ENCODE measurements at places on chromosomes 6 and 20. TPM values are rescaled to one million over a fixed set of nuclear protein-coding genes. Genes with fewer than 3 reads are reported as not detected.

Gene GABRR1
- not detected for total RNA-seq

Gene RAD21L1
- total RNA-seq, result not detected

Gene HTR1E
- 0.24 TPM for total RNA-seq

Gene LY6G5C
- 1.7 TPM for total RNA-seq

Gene PDYN
- total RNA-seq, result not detected

Gene STMND1
- 1.4 TPM for total RNA-seq

Gene RSPO3
- 0.51 TPM for total RNA-seq

Gene RRAGD
- 10.0 TPM for total RNA-seq

Gene MUC21
- total RNA-seq, result not detected

Gene PRR18
- total RNA-seq, result 0.61 TPM

Gene C20orf173
- total RNA-seq, result not detected

- H3K27me3 ChIP-seq, result no peaks in the 10 kb centered on the region
- DNase-seq, result peak; percentile 79
- H3K27ac ChIP-seq, result peak overlapping the region; percentile 58
- no peaks in the 10 kb centered on the region for H3K36me3 ChIP-seq
Measured at GRCh38 chr6:169959136-169960002, 207.9 kb downstream of the ERMARD start.

DNA sequence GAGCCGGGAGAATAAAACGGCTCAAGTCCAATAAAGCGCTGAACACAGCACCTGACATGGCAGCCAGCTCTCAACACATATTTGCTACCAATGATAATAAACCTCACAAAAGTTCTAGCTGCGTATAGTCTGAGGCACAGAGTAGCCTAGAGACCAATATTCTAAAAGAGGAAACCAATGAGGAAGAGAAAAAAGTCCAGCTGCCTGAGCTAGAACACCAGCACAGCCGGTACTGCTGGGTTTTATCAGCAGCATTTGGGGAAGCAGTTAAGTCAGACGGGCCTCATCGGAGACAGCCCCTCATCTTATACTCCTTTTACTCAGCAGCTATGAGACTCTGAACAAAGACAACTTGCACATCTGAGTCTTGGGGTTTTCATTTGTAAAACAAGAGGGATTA lies 2.4 kb upstream of the RTF2 start:
- H3K36me3 ChIP-seq, result no peaks in the 10 kb centered on the region
- H3K27ac ChIP-seq, result no peak overlapping the region
- no peaks in the 10 kb centered on the region for H3K27me3 ChIP-seq
- no peak for DNase-seq
- no peak overlapping the region for H3K4me3 ChIP-seq

- no peak for DNase-seq
- no peaks in the 10 kb centered on the region for H3K27me3 ChIP-seq
- no peak overlapping the region for H3K27ac ChIP-seq
- no peak overlapping the region for H3K4me3 ChIP-seq
- H3K4me1 ChIP-seq, result no peaks in the 10 kb centered on the region
- no peaks in the 10 kb centered on the region for H3K36me3 ChIP-seq
Measured at GRCh38 chr20:25398376-25399036, 7.9 kb upstream of the ABHD12 start.

DNA sequence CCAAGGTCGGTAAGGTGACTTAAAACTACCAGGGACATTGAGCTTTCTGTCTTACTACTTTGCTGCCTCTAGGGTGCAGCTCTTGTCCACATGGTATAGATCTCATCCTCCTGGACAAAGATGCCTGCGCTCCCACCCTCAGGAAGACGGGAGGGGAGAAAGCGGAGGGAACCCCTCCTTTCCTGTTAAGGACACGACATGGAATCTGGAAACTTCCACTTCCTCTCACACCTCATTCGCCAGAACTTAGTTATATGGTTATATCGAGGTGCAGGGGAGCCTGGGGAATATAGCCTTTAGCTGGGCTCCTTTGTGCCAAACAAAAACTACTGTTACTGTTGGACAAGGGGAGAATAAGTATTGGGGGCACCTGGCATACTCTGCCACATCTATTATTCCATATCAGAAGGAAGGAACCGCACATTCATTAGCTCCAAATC lies 224.3 kb upstream of the TSHZ2 start:
- H3K27me3 ChIP-seq, result no peaks in the 10 kb centered on the region
- no peaks in the 10 kb centered on the region for H3K36me3 ChIP-seq
- H3K4me1 ChIP-seq, result no peaks in the 10 kb centered on the region
- no peak overlapping the region for H3K4me3 ChIP-seq
- H3K27ac ChIP-seq, result no peak overlapping the region

GRCh38 chr20:48176139-48176538 lies 390.9 kb upstream of the SULF2 start:
- no peak overlapping the region for H3K4me3 ChIP-seq
- H3K27me3 ChIP-seq, result no peaks in the 10 kb centered on the region
- H3K4me1 ChIP-seq, result no peaks in the 10 kb centered on the region
- DNase-seq, result no peak
- no peaks in the 10 kb centered on the region for H3K36me3 ChIP-seq
- no peak overlapping the region for H3K27ac ChIP-seq

- no peaks in the 10 kb centered on the region for H3K36me3 ChIP-seq
- DNase-seq, result no peak
- H3K27me3 ChIP-seq, result no peaks in the 10 kb centered on the region
- H3K4me1 ChIP-seq, result no peaks in the 10 kb centered on the region
Measured at GRCh38 chr6:72238021-72238420, 351.7 kb downstream of the RIMS1 start.

DNA sequence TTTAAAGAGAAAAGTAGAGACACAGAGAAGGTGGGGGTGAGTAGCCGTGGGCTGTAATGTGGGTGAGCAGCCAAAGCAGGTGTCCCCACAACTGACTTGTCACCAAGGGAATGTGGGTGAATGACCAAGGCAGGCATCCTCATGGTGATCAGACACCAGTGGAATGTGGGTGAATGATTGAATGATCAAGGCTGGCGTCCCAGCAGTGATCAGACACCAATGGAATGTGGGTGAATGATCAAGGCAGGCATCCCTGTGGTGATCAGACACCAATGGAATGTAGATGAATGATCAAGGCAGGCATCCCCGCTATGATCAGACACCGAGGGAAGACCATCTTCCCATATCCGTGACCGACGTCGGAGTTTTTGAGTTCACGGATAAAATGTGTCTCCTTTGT lies 49.8 kb upstream of the OR14J1 start:
- H3K4me3 ChIP-seq, result no peak overlapping the region
- no peak for DNase-seq

DNA sequence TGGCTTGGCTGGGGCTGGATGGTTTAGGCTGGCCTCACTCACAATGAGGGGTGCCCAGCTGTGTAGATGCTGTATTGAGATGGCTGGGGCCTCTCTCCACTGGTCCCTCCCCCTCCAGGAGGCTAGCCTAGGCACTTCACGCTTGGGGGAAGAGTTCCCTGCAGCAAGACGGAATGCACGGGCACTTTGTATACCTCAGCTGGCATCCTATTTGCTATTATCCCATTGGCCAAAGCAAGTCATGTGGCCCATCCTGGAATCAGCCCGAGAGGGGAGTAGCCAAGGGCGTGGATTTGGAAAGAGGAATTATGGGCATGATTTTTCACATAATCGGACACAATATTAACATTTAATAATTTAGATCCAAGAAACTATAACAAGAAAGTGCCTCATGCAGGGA lies 64.3 kb downstream of the ISM1 start:
- no peak for DNase-seq
- no peak overlapping the region for H3K4me3 ChIP-seq
- H3K27ac ChIP-seq, result no peak overlapping the region
- H3K4me1 ChIP-seq, result no peaks in the 10 kb centered on the region
- H3K36me3 ChIP-seq, result no peaks in the 10 kb centered on the region
- no peaks in the 10 kb centered on the region for H3K27me3 ChIP-seq

DNA sequence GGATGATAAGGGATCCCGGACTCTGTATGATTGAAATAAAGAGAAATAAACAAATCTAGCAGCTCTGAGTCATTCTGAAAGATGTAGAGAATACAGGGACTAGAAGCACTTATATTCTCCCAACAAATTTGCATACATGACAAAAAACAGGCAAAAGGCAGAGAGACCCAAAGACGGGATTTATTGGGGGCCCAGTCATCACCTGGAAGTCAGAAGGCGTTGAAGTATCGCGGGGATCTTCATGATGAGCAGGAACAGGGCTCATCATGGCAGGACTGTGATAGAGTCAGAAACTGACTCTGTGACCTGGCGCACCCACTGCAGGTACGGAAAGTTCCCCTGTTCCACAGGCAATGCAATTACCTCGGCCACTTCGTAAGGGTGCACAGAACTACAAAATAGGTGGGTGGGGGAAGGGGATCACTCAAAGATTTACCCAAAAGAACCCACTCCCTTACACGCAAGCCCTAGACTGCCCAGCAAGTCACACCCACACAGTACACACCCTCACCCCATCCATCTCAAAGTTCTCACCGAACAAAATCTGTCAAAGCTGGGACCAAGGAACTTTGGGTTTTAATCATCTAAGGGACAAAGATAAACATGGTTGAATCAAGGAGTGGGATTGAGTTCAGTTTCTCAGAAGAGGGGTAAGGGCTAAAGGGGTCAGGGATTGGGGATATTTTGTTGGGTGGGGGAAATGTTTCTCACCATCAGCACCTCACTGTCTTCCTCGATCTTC lies 1.4 kb downstream of the CUTA start:
- no peak for DNase-seq
- peaks cover 13% of the 10 kb centered on the region for H3K36me3 ChIP-seq
- no peaks in the 10 kb centered on the region for H3K4me1 ChIP-seq
- peak overlapping the region; percentile 95 for H3K27ac ChIP-seq
- H3K4me3 ChIP-seq, result peak overlapping the region; percentile 55

DNA sequence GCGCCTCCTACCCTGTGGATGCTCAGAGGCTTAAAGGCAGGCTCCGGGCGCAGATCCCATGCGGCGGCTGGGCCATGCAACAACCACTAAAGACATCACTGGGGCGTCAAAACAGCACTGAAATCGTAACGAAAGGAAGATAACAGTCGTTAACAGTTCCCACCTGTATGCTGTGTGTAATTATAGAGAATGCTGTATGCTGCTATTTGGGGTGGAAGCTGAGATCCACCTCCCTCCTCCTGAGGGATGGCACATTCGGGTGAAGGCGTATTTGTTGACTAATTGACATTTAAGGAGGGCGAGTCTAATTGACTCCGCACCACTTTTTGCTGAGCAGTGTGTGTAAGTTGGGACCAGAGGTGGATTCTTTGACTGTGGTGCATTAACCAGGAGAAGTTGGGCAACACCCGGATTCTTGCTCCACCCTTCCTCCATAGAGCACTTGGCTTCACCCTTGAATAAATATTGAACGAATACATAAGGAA lies 687 bp downstream of the SLC35A1 start:
- H3K4me1 ChIP-seq, result peaks cover 4% of the 10 kb centered on the region
- no peaks in the 10 kb centered on the region for H3K27me3 ChIP-seq
- peak overlapping the region; percentile 86 for H3K4me3 ChIP-seq

GRCh38 chr6:52176550-52176949 lies 9.6 kb upstream of the IL17A start:
- no peak overlapping the region for H3K4me3 ChIP-seq
- H3K36me3 ChIP-seq, result no peaks in the 10 kb centered on the region
- no peak overlapping the region for H3K27ac ChIP-seq
- DNase-seq, result no peak
- H3K27me3 ChIP-seq, result no peaks in the 10 kb centered on the region

DNA sequence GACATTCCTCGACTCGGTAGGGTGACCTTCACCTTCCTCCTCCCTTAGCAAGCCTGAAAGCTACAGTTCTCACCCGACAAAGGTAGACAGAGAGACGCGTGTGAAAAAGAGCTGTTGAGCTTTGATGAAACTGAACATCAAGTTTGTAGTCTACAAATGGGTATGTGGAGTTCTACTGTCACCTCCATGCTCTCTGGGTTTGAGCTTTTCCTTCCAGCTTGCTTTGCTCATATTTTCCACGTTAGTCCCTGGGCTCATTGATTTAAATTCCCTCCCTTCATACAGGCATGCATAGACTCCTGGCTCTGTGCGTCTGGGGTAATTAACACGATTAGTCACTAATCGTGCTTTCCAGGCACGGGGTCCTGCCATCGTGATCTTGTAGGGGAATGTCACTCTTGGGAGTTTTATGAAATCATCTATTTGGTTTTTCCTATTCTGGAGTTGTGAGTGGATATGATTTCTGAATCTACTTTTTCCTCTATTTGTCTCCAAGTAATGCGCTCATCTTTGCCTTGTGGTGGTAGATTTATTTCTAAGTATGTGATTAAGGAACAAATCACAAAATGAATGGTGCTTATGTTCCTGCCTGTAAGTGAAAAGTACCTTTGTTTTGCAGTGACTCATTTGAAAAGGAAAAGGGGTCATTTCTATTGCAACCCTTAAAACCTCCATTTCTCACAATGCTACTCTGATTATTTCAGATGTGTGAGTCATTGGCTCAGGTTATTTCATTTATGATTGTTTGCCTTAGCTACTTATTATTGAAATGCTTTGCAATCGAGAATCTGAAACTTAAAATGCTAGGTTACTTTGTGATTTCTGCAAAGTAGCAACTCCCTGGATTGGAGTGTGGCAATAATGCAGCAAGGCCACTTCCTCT lies 154.6 kb downstream of the ZDHHC14 start:
- H3K4me1 ChIP-seq, result peaks cover 4% of the 10 kb centered on the region
- no peak overlapping the region for H3K27ac ChIP-seq
- no peaks in the 10 kb centered on the region for H3K27me3 ChIP-seq
- no peak overlapping the region for H3K4me3 ChIP-seq
- no peak for DNase-seq

DNA sequence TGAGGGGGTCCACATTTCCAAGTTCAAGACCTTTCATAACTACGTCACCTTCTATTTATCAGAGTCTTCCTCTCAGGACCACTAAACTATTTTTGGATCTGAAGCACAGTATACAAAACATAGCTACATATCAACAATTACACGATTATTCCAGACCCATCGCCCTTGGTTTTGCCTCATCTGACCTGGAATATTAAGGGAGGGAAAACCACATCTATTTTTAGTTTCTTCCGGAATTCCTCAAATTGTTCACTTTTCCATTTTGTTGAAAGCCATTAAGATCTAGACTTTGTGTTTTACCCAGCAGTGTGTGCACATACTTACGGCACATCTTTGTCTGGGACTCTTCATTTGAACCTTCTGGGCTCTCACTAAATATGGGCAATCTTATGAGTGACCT lies 12.0 kb upstream of the ADGRF5 start:
- no peak for DNase-seq
- H3K27ac ChIP-seq, result no peak overlapping the region
- H3K27me3 ChIP-seq, result no peaks in the 10 kb centered on the region
- peaks cover 3% of the 10 kb centered on the region for H3K4me1 ChIP-seq
- H3K36me3 ChIP-seq, result no peaks in the 10 kb centered on the region
- no peak overlapping the region for H3K4me3 ChIP-seq

DNA sequence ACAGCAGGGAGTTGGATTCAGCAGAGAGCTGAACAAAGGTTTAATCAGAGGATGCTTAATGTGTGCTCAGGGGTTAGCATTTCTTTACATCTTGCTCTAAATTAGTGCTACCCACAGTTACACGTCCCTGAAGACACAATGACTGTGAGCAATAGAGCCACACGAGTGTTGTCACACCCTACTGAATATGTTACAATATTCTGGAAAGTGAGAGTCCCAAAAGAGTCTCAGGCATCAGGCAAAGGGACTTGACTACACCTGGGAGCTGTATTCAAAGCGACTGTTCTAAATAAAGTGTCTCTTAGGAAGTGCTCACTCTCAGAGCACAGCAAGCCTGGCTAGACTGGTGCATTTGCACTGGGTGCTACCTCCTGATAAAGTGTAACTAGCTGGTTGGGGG lies 108.7 kb downstream of the GRM4 start:
- no peak overlapping the region for H3K4me3 ChIP-seq
- H3K27ac ChIP-seq, result no peak overlapping the region
- H3K4me1 ChIP-seq, result no peaks in the 10 kb centered on the region
- DNase-seq, result no peak
- no peaks in the 10 kb centered on the region for H3K27me3 ChIP-seq

GRCh38 chr20:54434196-54434595 lies 41.2 kb upstream of the DOK5 start:
- H3K4me3 ChIP-seq, result no peak overlapping the region
- DNase-seq, result peak; percentile 2
- peaks cover 6% of the 10 kb centered on the region for H3K4me1 ChIP-seq
- no peaks in the 10 kb centered on the region for H3K27me3 ChIP-seq
- no peaks in the 10 kb centered on the region for H3K36me3 ChIP-seq
